ENCODE measurements at places on chromosomes 5 and 9.

DNA sequence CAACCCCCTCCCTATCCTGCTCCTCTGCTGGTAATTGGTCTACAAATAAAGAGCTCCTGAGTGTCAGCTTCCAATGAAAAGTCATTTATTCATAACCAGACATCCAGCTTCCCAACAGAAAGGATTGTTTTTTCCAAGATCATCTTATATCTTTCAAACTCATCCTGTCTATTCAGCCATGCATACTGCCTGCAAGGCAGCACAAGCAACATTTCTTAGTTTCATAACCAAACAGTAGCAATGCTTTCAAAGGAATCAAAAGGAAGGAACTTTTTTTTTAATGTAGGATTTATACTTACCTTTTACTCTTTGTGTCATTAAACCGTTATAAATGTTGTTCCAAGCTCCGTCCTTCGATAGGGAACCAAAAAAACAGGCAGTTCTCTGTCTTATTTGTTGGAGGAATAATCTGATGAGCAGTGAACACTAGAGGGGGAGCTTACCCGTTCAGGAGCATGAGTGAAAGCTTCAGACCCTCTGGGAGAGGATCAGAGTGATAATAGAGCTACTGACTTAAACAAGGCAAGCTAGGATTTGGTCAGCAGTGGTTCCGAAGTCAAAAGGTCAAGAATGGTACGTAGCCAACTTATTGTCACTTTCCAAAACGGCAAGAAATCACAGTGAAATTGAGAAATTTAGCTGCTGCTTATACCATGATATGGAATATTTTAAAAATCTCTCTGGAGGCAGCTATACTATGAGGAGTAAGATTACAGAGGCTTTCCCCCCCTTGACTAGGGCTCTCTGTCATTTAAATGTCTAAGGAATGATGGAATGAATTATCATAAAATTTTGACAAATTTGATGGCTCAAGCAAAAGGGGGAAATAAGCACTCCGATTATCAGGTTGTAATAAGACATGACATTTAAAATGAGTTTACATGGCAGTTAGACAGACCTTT lies 892.9 kb downstream of the NR2F1-AS1 start:
- no peak for DNase-seq

GRCh38 chr5:116699332-116699731 lies 124.7 kb upstream of the SEMA6A start:
- no peak for DNase-seq

GRCh38 chr5:168422431-168422830 lies 63.8 kb upstream of the RARS1 start:
- DNase-seq = no peak

DNA sequence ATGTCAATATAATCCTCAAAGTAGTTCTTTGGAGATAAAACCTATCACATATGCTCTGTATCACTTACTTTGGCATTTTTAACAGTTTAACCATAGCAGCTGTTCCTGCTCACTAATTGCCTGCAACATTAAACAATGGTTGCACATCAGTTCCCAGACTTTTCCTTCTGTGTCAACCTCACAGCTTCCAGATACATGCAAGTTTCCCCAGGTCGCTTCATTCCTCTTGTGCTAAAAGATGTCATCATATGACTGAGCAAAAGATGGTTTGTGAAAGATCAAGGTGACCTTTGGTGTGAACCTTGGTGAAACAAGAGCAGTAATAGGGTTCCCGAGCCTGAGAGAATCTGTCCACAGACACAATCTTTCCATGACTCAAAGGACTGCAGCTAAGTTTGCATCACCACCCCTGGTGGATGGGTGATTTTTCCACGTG lies 500.4 kb upstream of the PAPPA start:
- DNase-seq = no peak

DNA sequence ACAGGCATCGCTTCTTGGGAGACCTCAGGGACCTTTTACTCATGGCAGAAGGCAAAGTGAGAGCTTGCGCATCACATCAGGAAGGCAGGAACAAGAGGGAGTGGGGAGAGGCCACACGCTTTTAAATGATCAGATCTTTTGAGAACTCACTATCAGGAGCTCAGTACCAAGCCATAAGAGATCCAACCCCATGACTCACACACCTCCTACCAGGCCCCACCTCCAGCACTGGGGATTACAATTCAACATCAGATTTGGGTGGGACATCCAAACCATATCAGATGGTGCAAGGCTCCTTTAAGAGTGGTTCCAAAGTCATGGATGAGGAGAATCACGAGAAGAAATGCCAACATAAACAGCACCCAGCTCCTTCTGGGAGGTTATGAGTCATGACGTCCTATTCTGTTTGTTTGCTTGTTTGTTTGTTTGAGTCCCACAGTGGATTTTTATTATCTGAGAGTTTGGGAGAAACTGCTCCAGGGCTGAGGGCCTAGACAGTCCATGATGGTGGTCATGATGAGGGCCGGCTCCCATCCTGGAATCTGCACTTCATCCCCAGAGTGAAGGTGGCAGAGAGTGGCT lies 453.5 kb downstream of the GADD45G start:
- DNase-seq = no peak

GRCh38 chr5:129125819-129126218 lies 31.3 kb downstream of the ISOC1 start:
- no peak for DNase-seq

DNA sequence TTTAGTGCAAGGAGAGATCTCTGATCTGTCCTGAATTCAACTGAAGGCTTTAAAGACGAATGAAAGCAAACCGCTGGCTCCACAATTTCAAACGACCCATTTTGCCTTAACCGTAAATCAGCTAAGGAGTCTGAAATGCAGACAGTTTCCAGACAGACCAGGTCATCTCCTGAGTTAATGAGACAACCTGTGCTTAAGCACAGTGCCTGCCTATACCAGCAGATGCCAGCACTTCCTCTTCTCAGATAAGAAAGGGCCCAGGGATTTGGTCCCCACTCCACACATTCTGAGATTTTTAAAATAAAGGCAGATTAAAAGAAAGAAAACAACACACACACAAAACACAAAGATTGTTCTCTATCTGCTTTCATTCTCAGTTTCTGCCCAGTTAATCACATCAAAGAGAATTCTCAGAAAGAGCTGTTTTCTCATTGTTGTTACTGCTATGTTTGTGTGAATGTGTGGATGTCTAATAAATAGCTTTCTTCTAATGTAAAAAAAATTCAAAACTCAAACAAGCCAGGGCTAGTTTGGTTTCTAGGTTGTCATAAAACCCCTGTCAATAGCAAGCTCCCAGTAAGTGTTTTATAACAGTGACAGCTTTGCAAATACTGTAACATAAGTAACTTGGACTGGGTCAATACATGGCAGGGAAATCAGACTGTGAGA lies 157.7 kb upstream of the SLC24A2 start:
- no peak for DNase-seq

GRCh38 chr9:138052322-138052615 lies 174.7 kb downstream of the CACNA1B start:
- no peak for DNase-seq

GRCh38 chr9:133342069-133342406 lies 5.9 kb downstream of the MED22 start:
- no peak for DNase-seq

- DNase-seq = no peak
Observed at GRCh38 chr5:159444441-159445082, 114.3 kb upstream of the IL12B start.

DNA sequence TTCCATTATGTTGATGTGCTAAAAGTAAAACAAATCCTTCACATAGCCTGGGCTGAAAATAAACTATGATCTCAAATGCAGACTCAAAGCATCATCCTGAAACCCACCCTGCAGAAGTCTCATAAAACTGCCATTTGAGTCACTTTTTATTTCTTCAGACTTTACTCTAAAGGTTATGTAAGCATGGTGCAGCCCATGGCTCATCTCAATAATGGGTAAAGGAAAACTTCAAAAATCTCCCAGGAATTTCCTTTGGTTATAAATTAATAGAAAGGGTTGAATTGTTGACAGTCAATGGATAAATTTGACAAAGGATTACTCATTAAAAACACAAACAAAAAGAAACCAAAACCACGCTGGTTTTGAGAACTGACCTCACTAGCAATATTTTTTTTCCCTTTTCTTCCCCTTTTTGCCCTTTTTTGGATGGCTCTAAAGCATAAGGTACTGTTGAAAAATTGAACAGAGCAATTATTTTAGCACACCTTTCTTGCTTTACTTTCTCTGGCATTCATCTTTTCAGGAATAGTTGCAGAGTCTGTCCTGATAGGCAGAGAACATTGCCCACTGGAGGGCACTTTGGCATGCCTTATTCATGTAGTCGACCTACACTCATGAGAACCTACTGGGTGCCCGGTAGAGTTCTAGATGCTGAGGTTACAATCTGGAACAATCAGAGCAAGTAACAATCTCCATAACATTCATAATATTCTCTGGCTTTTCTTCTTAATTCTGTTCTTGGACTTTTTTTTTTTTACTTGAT lies 191.4 kb downstream of the TMEM167A start:
- no peak for DNase-seq

DNA sequence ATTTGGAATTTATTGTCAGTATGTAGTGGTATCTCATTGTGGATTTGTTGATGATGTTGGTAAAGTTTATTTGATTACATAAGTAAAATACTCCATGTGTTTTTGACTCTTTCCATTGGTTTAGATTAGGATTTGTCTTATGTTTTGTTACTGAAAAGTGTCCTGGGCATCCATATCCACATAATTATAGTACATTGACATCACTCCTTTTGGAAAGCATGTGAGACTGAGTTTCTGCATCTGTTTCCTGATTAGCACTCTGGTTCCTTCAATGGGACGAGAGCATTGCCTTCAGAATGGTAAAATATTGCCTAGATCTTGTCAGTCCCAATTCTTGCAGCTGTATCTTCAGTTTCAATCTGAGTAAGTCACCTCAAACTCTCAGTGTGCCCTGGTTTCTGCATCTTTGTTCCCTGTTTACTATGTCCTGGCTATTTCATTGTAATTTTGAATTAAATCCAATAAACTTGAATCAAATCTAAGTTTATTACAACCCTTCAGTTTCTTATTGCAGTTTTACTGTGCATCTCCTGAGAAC lies 128.1 kb downstream of the FBXO38 start:
- DNase-seq = no peak

GRCh38 chr9:112839331-112839730 lies 51.3 kb downstream of the SLC46A2 start:
- DNase-seq = no peak

Measured in activated CD8-positive, alpha-beta memory T cell treated with anti-CD3 and anti-CD28 coated beads, Interleukin-2, amount 50 U/mL, for 4 hours (primary cell).